T-helper 2 cell treated with Interferon-gamma antibody and Interleukin-4, amounts not matched to agents 100 ng/mL and 5 ng/mL, for 36 hours (primary cell): ENCODE measurements at places on chromosomes 2 and 18. TPM values are rescaled to one million over a fixed set of nuclear protein-coding genes. Genes with fewer than 3 reads are reported as not detected.

Gene ARHGEF33
- 0.32 TPM in 1 of 2 replicates, not detected in the other for total RNA-seq

Gene IL36A
- 0.25 TPM in 1 of 2 replicates, not detected in the other for total RNA-seq

Gene ADRA2B
- total RNA-seq, result 0.07 and 0.09 TPM in 2 replicates

Gene CYBRD1
- 2.0 and 2.7 TPM in 2 replicates for total RNA-seq

Gene MAPRE2
- total RNA-seq, result 41.1 and 44.5 TPM in 2 replicates

Gene EFHD1
- total RNA-seq, result 1.0 and 1.1 TPM in 2 replicates

Gene EPHA4
- total RNA-seq, result 6.6 and 7.0 TPM in 2 replicates

Gene PLGLB2
- total RNA-seq, result 4.4 and 5.2 TPM in 2 replicates

Gene OR6B2
- not detected in 2 replicates for total RNA-seq

Gene TTL
- total RNA-seq, result 40.7 and 42.3 TPM in 2 replicates

Gene CDCA7
- total RNA-seq, result 116 TPM in 2 replicates

Gene ZEB2
- 8.5 and 12.2 TPM in 2 replicates for total RNA-seq

Gene LYPD1
- total RNA-seq, result not detected in 2 replicates

Gene MDH1B
- total RNA-seq, result 0.09 and 0.32 TPM in 2 replicates

Gene GKN2
- total RNA-seq, result not detected in 2 replicates

Gene RIT2
- total RNA-seq, result not detected in 2 replicates

Gene POTEI
- not detected in 2 replicates for total RNA-seq

Gene ANO7
- total RNA-seq, result 0.32 and 0.52 TPM in 2 replicates

Gene ALPI
- not detected in 2 replicates for total RNA-seq

Gene PRADC1
- total RNA-seq, result 9.3 and 10.4 TPM in 2 replicates

Gene COLEC11
- 0.27 TPM in 1 of 2 replicates, not detected in the other for total RNA-seq

Gene HOXD1
- total RNA-seq, result not detected in 2 replicates

Gene C2orf81
- total RNA-seq, result 1.0 and 1.5 TPM in 2 replicates

Gene AQP12A
- total RNA-seq, result not detected in 2 replicates

Gene SH3RF3
- total RNA-seq, result 0.23 TPM in 2 replicates

Gene MC5R
- total RNA-seq, result 0.09 TPM in 1 of 2 replicates, not detected in the other

Gene LINC00305
- not detected in 2 replicates for total RNA-seq

Gene CD207
- total RNA-seq, result not detected in 2 replicates

Gene SALL3
- not detected in 2 replicates for total RNA-seq

Gene OSGEPL1
- total RNA-seq, result 6.6 TPM in 2 replicates

Gene ITGB6
- total RNA-seq, result not detected in 2 replicates

Gene DPP4
- total RNA-seq, result 137 and 138 TPM in 2 replicates

Gene SCN2A
- 0.30 and 0.43 TPM in 2 replicates for total RNA-seq

Gene FASTKD2
- total RNA-seq, result 24.0 and 25.1 TPM in 2 replicates

Gene GAREM2
- 4.1 and 5.3 TPM in 2 replicates for total RNA-seq

Gene SYT4
- total RNA-seq, result not detected in 2 replicates

Gene UGT1A7
- total RNA-seq, result not detected in 2 replicates

Gene DPYSL5
- total RNA-seq, result not detected in 2 replicates

Gene LAMA3
- total RNA-seq, result 0.11 TPM in 2 replicates

Gene DAW1
- total RNA-seq, result not detected in 2 replicates

Gene AMER3
- not detected in 2 replicates for total RNA-seq
